ENCODE measurements at places on chromosomes 11 and 22. TPM values are rescaled to one million over a fixed set of nuclear protein-coding genes. Genes with fewer than 3 reads are reported as not detected.

DNA sequence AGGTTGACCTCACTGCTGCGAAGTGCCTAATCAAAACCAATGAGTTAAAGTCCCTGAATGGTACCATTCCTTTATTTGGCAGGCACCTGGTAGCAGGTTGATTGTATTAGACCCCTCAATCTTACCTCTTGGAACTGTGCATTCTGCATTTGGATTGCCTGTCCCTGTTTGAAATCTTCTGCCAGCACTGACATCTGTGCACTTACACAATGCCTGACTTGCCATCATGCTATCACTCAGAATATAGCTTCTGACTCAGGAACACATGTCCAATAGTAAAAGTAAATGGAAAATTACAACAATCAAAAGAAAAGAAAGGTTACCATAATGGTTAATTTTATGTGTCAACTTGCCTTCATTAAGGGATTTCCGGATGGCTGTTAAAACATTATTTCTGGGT is 366.0 kb upstream of the PDGFD start:
- DNase-seq, result no peak
- H3K27me3 ChIP-seq, result no peaks in the 10 kb centered on the region
- H3K4me1 ChIP-seq, result peaks cover 18% of the 10 kb centered on the region

DNA sequence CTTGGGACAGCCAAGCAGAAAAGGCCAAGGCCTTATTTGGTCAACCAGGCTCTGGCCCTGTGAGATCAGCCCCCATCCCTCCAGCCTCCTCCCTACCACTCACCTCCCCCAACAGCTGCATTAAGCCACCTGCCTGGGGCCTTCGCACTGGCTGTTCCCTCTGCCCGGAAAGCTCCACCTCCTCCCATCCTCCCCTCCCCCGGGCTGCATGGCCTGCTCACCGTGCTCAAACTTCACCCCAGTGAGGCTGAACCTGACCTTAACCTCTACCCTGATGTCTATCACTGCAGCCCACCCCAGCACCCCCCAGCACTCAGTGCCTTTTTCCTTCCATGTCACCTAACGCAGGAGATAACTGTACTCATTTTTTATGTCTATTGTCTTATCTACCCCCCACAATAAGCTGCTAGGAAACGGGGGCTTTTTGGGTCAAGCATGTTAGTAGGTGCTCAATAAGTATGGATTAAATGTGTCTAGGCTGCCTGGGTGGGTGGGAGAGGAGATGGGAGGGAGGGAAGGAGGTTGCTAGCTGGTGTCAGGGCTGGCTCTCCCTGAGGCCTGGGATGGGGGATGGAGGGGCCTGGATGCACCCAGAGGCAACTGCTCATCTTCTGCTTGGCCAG is 912 bp downstream of the PTPRCAP start:
- no peaks in the 10 kb centered on the region for H3K27me3 ChIP-seq
- no peak overlapping the region for H3K4me3 ChIP-seq
- H3K27ac ChIP-seq, result peak overlapping the region; percentile 90
- H3K4me1 ChIP-seq, result peaks cover 16% of the 10 kb centered on the region

GRCh38 chr22:40791241-40791640 is 27.9 kb downstream of the SLC25A17 start:
- peaks cover 30% of the 10 kb centered on the region for H3K36me3 ChIP-seq
- H3K27me3 ChIP-seq, result no peaks in the 10 kb centered on the region
- no peak for DNase-seq
- peaks cover 11% of the 10 kb centered on the region for H3K4me1 ChIP-seq
- H3K4me3 ChIP-seq, result no peak overlapping the region

GRCh38 chr22:26394777-26395176 is 34.3 kb upstream of the ASPHD2 start:
- H3K27me3 ChIP-seq, result no peaks in the 10 kb centered on the region
- no peak overlapping the region for H3K27ac ChIP-seq
- no peak overlapping the region for H3K4me3 ChIP-seq
- no peaks in the 10 kb centered on the region for H3K36me3 ChIP-seq

GRCh38 chr22:44828193-44828592 is 75.8 kb downstream of the ARHGAP8 start:
- no peak overlapping the region for H3K4me3 ChIP-seq
- H3K4me1 ChIP-seq, result no peaks in the 10 kb centered on the region
- peak; percentile 80 for DNase-seq
- H3K36me3 ChIP-seq, result peaks cover 28% of the 10 kb centered on the region
- no peak overlapping the region for H3K27ac ChIP-seq

GRCh38 chr11:124751391-124751740 is 689 bp downstream of the VSIG2 start:
- peaks cover 44% of the 10 kb centered on the region for H3K4me1 ChIP-seq
- H3K27ac ChIP-seq, result no peak overlapping the region
- DNase-seq, result peak; percentile 22
- no peaks in the 10 kb centered on the region for H3K36me3 ChIP-seq
- peaks cover 100% of the 10 kb centered on the region for H3K27me3 ChIP-seq

DNA sequence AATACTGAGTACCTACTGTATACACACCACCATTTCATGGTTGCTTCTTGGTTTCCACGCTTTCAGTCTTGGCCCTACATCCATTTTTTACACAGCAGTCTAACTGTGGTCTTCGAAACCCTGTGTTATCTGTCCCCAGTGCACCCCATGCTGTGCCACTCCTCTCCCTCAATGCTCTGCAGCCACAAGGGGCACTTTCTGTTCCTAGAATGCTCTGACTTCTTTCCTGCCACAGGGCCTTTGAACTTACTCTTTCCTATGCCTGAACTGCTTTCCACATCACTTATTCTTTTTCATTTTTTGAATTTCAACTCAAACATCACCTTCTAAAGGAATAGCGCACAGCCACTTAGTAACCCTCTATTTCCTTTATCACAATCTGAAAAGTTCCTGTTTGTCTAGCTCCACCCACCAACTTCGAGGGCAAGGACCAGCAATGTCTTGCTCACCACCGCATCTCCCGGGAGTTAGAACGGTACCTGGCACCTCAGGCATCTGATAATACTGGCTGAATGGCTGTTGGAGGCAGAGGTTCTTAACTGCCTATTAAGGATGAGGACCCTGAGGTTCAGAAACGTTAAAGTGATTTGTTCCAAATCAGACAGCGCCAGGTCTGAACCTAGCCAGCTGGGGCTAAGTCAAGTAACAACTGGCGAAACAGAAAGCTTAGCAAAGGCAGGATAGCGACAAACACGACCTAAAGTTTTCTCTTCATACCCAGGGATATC is 568 bp downstream of the ALG8 start:
- H3K27ac ChIP-seq, result peak overlapping the region; percentile 65
- peaks cover 17% of the 10 kb centered on the region for H3K4me1 ChIP-seq

DNA sequence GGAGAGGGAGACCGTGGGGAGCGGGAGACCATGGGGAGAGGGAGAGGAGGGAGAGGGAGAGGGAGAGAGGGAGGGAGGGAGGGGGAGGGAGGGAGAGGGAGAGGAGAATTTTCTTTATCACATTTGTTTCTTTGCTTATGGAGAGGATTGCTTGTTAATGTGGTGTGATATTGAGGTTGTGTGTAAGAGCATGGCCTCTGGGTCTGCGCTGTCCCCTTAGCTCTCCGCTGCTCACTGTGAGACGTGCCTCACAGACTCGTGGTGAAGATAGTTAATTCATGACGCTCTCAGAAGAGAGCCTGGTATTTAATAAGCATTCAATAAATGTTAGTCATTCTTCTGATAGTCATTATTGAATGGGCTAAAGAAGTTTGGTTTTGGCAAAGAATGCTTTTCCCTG is 26.2 kb downstream of the PPFIA1 start:
- no peaks in the 10 kb centered on the region for H3K27me3 ChIP-seq
- peaks cover 17% of the 10 kb centered on the region for H3K4me1 ChIP-seq
- H3K27ac ChIP-seq, result no peak overlapping the region
- no peak overlapping the region for H3K4me3 ChIP-seq
- no peak for DNase-seq

DNA sequence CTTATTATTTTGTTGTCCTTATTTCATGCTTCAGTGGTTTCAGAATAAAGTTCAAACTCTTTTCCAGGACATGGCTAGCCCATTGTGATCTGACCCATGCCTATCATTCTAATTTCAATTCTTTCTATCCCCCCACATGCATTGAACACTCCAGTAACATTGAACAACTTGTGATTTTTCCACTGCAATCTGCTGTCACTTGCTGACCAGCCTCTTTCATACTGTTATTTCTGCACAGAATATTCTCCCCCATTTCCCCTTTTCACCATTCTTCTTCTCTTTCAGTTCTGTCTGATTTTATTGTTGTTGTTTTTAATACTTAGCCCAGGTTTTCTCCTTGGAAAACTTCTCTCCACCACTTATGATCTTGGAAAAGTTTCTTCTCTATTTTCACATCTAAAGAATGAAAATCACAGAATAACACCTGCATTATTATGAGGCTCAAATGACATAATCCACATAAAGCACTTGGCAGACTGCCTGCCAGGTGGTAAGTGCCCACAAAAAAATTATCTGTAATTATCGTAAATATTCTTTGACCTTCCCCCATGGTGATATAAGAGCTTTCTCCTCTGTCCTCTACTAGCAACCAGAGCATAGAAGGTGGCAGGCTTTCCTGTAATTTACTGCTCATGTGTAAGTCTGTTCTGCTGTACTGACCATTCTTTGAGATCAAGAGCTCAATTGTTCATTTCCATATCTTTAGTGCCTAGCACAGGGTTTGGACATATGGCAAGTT is 51.9 kb upstream of the EED start:
- H3K27me3 ChIP-seq, result peaks cover 8% of the 10 kb centered on the region
- no peak for DNase-seq
- H3K27ac ChIP-seq, result no peak overlapping the region

- H3K27ac ChIP-seq, result no peak overlapping the region
- no peak overlapping the region for H3K4me3 ChIP-seq
- H3K27me3 ChIP-seq, result peaks cover 4% of the 10 kb centered on the region
- H3K36me3 ChIP-seq, result no peaks in the 10 kb centered on the region
- no peaks in the 10 kb centered on the region for H3K4me1 ChIP-seq
These were observed 27.5 kb downstream of the MOV10L1 start for GRCh38 chr22:50117168-50117762.

GRCh38 chr11:76233196-76233921 is 27.1 kb upstream of the WNT11 start:
- DNase-seq, result no peak
- peaks cover 6% of the 10 kb centered on the region for H3K27me3 ChIP-seq
- H3K4me1 ChIP-seq, result peaks cover 14% of the 10 kb centered on the region
- peak overlapping the region; percentile 99 for H3K4me3 ChIP-seq
- H3K36me3 ChIP-seq, result no peaks in the 10 kb centered on the region

- H3K4me3 ChIP-seq, result no peak overlapping the region
- H3K4me1 ChIP-seq, result no peaks in the 10 kb centered on the region
- no peak overlapping the region for H3K27ac ChIP-seq
- H3K36me3 ChIP-seq, result no peaks in the 10 kb centered on the region
- no peaks in the 10 kb centered on the region for H3K27me3 ChIP-seq
- DNase-seq, result no peak
These were observed 29.0 kb downstream of the P4HA3 start for GRCh38 chr11:74282421-74282820.

RIMBP3C gene
- total RNA-seq, result not detected

SCN4B gene
- total RNA-seq, result 4.5 TPM

HPX gene
- total RNA-seq, result 2.4 TPM

SPON1 gene
- 4.1 TPM for total RNA-seq

CRYBB1 gene
- total RNA-seq, result 4.6 TPM

MUC6 gene
- 0.07 TPM for total RNA-seq

ALDH3B1 gene
- 0.53 TPM for total RNA-seq

C11orf91 gene
- 0.22 TPM for total RNA-seq
